Esophagus squamous epithelium (tissue), 5 donors: ENCODE measurements at places on chromosomes 6 and 20.

- no peak for DNase-seq
These were observed 789.1 kb upstream of the HS3ST5 start for GRCh38 chr6:115131709-115132490.

DNA sequence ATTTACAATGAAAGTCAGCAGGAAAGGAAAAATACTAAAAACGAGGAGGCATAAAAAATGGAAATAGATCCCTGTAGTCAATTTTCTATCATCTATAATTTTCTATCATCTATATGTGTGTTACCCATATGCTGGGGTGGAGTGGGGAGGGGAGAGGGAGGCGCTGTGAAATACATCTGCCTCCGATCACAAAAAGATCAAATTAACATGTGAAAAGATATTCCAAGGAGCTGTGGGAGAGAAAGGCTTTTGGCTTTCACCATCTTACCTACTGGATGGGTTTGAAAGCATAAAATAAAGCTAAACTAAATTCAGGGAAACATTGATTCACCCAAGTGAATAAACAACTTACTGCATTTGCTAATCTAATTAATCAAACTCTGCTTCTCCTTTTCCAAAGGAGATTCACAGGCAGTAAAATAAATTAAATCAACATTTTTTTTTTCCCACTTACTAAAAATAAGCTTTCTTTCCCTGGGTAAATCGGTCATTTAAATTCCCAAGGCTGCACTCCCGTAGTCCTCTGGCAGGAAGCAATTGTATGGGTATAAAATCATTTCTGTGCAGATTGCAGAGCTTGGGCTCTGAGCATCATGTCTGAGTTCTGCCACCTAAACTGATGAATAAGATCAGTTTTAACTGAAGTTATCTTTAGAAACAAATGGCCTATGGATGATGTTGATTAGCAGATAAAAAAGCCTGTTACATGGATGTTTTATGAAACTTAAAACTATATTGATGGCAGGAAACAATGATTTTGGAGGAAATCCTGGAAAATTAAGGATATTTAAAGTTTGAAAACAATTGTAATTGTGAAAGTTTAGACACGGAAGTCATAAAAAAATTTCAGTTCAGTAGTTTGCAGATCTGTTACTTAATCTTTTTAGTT is 147.9 kb downstream of the SOX4 start:
- DNase-seq = no peak

- no peak for DNase-seq
These were observed 64.9 kb downstream of the ME1 start for GRCh38 chr6:83365931-83366330.

- no peak for DNase-seq
These were observed 453.8 kb upstream of the POU3F2 start for GRCh38 chr6:98380589-98380988.

DNA sequence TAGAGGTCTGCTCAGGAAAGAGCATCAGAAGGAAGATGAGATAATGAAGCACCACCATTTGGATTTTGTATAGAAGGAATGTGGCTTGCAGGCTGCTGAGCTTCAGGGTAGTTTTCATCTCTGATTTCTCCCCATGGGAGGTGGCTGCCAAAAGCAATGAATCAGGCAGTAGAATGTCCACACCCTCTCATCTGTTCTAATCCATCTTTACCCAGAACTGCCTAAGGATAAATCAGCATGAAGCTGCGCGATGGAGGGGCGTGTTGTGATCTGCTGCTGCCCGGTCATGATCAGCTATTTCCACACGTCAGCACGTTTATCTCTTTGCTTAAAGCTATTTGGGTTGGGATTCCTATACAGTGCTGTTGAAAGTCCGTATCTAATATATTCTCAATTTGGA is 295.4 kb downstream of the FOXA2 start:
- no peak for DNase-seq

DNA sequence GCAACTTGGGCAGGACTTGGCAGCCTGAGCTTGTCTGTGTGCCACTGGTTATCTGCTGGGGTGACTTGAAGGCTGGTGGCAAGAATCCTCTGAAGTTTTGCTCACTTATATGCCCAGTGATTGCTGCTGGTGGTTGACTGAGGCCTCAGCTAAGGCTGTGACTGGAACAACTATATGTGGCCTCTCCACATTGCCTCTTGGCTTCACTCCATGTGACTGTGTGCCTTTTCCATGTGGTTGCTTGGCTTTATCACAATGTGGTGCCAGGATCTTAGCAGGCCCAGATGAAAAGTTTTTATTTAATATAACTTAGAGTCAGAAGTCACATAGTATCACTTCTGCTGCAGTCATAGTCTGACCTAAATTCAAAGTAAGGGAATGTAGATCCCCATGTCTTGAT is 104.5 kb downstream of the ADAT2 start:
- no peak for DNase-seq

DNA sequence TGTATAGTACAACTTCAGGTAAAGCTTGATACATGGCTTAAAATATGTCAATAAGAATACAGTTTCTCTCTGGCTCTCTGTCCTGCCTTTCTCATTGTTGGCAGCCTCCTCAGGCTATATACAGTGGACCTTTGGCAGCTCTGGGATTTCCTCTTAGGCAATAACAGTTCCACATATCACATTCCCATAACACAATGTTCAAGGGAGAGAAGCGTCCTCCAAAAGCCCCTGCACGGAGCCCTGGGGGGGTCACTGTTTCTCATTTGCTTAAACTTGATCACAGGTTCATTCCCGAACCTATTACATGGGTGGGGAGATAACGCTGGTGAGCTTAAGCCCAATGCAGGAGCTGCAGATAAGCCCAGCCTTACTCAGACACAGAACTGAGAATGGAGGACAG is 4.4 kb upstream of the FLRT3 start:
- DNase-seq = no peak

GRCh38 chr20:62430866-62431447 is 3.6 kb upstream of the RBBP8NL start:
- no peak for DNase-seq
